ENCODE measurements at places on chromosomes 13 and 19.

GRCh38 chr13:43424412-43424811, 362.4 kb downstream of the ENOX1 start:
- no peak for DNase-seq

DNA sequence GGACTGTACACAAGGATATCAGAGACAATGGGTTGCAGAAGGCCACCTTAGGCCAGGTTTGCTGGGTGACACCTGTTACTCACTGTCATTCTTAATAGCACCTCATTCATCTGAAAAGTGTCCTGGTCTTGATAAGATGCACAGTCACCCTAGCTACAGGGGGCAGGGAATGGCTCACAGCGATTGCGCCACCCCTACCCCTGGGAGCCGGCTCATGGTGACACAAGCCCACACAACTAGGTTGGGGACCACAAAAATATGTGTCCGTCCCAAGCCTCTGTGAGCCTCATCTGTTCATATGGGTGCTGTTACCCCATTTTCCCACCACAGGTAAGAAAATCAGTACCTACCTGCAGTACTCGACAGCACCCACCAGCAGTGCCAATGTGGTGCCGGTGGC, 23.4 kb downstream of the MED26 start:
- DNase-seq: no peak

GRCh38 chr19:1861599-1862031, 1.8 kb downstream of the KLF16 start:
- DNase-seq: no peak

GRCh38 chr13:22082437-22083100, 411.7 kb downstream of the FGF9 start:
- DNase-seq: no peak

DNA sequence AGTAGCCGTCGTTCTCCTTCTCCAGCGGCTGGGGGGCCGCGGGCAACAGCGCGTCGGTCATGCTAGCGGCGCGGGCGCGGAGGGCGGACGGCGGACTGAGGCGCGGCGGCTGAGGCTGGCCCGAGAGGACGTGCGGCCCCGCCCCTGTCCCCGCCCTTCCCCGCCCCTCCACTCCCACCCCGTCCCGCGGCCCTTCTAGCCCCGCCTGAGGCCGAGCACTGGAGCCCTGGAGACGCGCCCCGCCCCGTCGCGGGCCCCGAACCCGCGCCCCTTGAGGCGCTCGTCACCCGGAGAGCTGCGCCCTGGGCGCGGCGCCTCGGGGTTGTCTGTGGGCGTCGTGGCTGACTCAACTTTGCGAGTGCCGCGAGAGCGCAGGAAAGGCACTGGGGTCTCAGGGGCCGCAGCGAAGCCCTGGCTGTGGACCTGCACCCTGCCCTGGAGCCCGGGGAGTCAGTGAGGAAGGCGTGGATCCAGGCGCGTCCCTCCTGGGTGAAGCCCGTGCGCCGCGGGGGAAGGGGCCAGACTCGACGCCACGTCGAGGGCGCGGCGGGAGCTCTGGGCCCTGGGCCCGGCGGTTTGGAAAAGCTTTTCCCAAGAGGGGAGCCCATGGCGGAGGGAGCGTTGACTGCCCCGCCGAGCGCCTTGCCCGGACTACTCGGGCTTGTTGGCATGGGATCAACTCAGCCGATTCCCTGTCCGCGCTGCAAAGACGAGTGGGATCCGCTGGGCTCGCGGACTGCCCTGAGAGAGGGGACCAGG, at the start of gene RHPN2:
RHPN2 (minus strand) TSS at position 97 of the 759 bp plus-strand sequence; CDS start at position 61, 36 bp downstream.
- DNase-seq: peak; percentile 29

GRCh38 chr13:84812078-84812477, 929.8 kb upstream of the SLITRK1 start:
- DNase-seq: no peak

GRCh38 chr13:41053384-41053826, 7.9 kb upstream of the WBP4 start:
- DNase-seq: no peak

- no peak for DNase-seq
Measured at GRCh38 chr13:32676242-32676641, 90.0 kb downstream of the PDS5B start.

GRCh38 chr13:92346046-92346445, 880.6 kb upstream of the GPC6 start:
- no peak for DNase-seq

DNA sequence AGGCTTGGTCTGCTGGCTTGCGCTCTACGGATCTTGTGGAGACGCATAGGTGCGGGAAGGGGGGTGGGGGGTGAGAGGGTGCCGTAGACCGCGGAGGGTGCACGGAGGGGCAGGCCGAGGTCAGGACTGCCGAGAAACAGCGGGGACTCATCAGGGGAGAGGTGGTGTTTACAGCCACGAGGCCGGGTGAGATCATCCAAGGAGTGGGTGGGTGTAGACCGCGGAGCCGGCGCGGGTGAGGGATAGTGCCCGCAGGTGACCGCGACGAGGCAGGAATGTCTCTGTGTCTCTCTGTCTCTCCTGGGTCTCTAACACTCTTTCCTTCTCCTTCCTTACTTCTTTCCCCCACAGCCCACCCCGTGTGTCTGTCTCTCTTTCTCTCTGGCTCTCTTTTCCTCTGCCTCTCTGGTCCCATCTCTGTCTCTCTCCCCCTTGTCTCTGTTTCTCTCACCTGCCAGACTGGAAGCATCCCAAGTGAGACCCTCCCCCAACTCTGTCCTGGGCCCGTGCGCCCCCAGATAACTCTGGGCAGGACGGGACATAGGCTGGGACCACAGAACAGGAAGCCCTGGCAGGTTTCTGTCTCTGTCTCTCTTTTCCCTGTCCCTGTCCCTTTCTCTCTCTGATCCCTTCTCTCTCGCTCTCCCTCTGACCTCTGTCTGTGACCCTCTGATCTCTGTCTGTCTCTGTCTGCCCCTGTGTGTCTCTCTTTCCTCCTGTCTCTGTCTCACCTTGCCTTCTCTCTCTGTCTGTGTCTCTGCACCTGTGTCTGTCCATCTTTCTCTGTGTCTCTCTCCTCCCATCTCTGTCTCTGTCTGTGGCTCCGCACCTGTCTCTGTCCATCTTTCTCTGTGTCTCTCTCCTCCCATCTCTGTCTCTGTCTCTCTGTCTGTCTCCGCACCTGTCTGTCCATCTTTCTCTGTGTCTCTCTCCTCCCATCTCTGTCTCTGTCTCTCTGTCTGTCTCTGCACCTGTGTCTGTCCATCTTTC, 1.8 kb upstream of the KLK4 start:
- DNase-seq: no peak

DNA sequence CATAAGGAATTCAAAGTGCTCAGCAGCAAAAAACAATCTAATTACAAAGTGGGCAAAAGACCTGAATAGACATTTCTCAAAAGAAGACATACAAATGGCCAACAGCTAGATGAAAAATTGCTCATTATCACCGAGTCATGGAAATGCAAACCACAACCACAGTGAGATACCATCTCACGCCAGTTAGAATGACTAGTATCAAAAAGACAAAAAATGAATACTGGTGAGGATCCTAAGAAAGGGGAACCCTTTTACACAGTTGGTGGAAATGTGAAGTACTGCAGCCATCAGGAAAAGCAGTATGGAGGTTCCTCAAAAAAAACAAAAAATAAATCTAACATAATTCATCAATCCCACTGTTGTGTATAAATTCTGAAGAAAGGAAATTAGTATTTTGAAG, 1206.1 kb downstream of the EFNB2 start:
- no peak for DNase-seq

DNA sequence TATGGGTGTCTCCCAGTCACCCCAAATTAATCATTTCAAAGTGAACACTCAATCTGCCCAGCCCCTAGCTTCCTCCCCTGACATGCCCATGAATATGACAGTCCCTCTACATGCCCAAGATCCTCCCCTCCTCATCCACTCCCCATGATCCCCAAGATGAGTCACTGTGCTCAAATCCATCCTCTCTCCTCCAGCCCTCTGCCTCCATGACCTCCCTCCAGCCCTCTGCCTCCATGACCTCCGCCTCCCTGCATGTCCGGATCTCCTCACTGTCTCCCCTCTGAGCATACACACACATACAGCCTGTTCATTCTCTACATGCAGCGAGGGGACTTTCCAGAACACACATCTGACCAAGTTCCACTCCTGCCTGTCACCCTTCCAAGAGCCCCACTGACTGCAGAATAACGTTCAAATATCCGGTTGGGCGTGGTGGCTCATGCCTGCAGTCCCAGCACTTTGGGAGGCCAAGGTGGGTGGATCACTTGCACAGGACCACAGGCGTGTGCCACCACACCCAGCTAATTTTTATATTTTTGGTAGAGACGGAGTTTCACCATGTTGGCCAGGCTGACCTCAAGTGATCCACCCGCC, 18.4 kb upstream of the FEM1A start:
- DNase-seq: no peak

GRCh38 chr19:30090963-30091362, 148.9 kb downstream of the URI1 start:
- DNase-seq: no peak

GRCh38 chr19:46717716-46718143, 816 bp upstream of the PRKD2 start:
- DNase-seq: no peak

DNA sequence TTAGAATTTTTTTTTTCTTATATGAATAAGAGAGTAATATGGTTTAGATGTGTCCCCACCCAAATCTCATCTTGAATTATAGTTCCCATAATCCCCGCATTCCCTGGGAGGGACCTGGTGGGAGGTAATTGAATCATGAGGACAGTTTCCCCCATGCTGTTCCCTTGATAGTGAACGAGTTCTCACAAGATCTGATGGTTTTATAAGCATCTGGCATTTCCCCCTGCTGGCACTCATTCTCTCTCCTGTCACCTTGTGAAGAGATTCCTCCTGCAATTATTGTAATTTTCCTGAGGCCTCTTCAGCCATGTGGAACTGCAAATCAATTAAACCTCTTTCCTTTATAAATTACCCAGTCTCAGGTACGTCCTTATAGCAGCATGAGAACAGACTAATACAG, 205.7 kb downstream of the MYO16 start:
- no peak for DNase-seq

- no peak for DNase-seq
Measured at GRCh38 chr19:8475005-8475404, 27.4 kb downstream of the PRAM1 start.

All from substantia nigra (tissue), 51 donors.